Glutamatergic neuron (in vitro differentiated cells): ENCODE measurements at places on chromosomes 5 and 9. TPM values are rescaled to one million over a fixed set of nuclear protein-coding genes. Genes with fewer than 3 reads are reported as not detected.

DNA sequence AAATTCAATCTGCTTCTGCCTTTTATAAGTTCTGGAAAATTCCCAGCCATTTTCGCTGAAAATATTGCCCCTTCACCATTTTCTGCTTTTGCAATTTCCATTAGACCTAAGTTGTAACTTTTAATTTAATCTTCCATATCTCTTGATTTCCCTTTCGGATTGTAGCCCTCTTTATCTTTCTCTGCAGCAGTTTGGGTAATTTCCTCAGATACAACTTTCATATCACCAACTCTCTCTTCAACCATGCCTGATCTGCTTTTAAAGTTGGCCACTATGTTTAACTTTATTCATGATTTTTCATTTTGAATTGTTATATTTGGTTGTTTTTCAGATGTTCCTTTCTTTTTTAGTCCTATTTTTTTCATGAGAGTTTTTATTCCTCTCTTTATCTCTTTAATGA, 157.0 kb upstream of the VLDLR start:
- no peak for DNase-seq

DNA sequence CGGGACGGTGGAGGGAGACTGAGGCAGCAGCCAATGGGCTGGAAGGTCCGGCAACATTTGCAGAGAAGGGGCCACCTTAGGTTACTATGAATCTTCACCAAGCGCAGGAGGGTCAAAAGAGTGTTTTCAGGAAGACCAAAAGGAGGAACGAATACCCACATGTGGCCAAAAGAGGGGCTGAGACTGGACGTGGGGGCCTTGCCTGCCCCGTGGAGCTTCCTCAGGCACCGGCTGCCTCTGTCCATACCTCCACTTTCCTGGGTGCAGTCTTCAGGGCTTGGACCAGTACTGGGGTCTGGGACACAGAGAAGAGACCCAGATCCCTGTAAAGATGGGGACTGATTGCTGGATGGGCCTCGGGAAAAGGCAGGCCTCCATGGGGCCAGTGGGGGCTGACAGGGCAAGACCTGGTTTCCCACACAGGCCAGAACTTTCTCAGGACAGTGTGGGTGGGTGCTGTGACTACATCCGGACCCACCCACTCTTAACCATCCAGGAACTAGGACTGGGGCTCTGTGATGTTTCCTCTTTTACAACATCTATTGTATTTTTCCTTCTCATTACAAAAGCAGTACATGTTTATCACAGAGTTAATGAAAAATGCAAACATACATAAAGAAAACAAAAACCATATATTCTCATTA, 294.7 kb downstream of the ZSWIM6 start:
- DNase-seq: no peak

DNA sequence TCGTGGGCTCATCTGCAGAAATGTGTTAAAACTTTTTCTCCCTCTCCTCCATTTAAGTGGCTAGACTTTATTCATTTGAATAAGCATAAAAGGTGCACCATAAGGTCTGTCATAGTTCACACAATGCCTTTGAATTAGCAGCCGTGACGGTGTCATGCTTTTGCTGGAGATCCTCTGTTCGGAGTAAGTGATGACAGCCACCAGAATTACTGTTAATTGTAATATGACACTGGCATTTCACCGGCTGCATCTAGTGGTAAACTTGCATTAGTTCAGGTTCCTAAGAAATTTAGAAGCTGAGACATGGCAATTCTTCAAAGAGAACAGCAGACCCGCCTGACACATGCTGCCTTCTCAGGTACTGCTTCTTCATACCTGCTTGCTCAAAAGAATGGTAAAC, 241.7 kb downstream of the EBF1 start:
- DNase-seq: no peak

GRCh38 chr5:119031011-119031886, 39.6 kb upstream of the DMXL1 start:
- DNase-seq: no peak

DNA sequence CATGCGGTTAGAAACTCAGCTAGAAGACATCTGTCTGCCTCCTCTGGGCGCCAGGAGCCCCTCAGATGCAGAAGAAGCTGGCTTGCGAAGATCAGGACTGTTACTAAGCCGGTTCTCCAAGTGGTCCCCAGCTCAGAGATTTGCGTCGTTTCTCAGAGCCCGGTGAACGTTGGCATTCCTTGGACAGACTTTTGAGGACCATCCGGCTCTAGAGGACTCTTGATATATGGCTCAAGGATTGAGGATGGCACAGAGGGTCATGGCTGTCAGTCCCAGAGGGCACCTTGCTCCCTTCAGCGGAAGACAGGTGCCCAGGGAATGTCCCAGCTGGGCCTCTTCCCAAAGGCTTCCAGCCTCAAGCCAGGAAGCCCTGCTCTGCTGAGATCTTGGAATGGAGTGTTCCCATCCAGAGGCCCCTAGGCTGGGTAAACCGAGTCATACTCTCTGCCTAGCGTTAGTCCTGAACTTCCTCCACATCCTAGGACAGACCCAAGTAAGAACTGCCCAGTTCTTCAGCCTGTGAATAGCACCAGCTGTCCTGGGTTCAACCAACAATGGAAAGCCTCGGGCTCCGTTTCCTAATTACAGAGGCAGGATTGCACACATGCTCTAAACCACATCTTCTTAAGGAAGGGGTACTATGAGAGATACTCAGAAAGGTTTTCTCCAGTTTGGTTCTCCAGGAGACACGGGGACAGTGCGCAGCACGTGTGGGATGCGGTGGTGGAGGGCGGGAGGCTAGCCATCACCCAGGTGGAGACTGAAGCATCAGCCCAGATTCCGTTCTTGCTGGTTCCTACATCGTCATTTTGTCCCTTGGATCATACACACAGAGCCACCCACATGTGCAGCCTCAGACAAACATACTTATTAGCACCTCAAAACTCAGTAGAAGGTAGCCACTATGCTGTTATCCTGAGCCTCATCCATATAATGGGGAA, 51.4 kb downstream of the ZNF354C start:
- no peak for DNase-seq

GRCh38 chr9:126669108-126669507, 55.4 kb downstream of the LMX1B start:
- DNase-seq: no peak

GRCh38 chr9:136944212-136944518, 373 bp downstream of the FBXW5 start:
- DNase-seq: no peak

- DNase-seq: peak; percentile 95
These were observed 36.7 kb upstream of the TIFAB start for GRCh38 chr5:135488727-135489465.

- DNase-seq: no peak
These were observed 26.0 kb downstream of the SGTB start for GRCh38 chr5:65695896-65696295.

GRCh38 chr5:142655339-142656267, 30.3 kb downstream of the FGF1 start:
- DNase-seq: peak; percentile 90

- DNase-seq: no peak
These were observed 10.1 kb upstream of the FOXI1 start for GRCh38 chr5:170095646-170096045.

GRCh38 chr5:66232706-66233445, 88.8 kb downstream of the SREK1 start:
- DNase-seq: no peak

GRCh38 chr5:14508046-14508445, 73.5 kb upstream of the OTULINL start:
- DNase-seq: no peak

DNA sequence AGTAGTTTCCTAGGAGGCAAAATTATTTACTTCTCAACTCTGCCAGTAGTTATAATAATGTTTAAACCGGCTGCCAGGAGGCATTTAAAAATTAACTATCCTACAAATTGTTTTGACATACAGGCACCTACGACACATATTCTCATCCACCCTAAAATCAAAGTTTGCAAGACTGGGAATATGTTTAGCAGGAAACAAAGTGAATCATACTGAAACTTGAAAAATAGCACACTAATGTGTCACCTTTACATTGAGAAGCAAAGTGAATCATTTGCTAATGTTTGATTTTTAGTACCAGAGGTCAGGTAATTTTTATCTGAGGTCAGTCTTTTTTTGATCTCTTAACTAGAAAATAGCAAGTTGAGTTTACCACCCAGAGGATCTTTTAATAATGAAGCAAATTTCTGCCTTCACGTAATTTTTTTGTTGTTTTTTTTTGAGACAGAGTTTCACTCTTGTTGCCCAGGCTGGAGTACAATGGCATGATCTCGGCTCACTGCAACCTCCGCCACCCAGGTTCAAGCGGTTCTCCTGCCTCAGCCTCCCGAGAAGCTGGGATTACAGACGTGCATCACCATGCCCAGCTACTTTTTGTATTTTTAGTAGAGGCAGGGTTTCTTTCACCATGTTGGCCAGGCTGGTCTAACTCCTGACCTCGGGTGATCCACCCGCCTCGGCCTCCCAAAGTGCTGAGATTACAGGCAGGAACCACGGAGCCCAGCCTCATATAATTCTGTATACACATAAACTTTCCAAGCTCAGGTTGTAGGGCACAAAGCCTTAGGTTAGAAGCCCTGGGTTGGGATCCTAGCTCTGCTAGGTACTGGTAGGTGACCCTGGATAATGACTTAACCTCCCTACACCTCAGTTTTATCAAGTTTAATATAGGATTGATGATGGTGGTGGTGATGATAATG, 124.3 kb downstream of the UGCG start:
- no peak for DNase-seq

DNA sequence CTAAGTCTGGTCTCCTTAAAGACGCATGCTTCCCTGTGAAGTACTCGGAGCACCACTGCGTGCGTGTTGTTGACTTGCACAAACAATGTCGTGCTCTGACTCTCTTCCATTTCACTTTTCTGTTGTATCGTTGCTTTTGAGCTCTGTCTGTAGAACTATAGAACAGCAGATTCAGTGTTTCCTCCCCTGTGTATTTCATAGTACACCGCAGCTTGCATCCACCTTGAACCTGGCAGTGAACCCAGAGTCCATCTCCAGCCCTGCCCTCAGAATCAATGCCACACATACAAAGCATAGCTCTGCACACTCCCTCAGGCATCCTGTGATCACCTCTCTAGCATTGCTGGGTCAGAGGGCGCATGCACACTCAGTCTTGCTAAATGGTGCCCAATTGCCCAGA, 37.2 kb upstream of the ADAMTS2 start:
- no peak for DNase-seq

DNA sequence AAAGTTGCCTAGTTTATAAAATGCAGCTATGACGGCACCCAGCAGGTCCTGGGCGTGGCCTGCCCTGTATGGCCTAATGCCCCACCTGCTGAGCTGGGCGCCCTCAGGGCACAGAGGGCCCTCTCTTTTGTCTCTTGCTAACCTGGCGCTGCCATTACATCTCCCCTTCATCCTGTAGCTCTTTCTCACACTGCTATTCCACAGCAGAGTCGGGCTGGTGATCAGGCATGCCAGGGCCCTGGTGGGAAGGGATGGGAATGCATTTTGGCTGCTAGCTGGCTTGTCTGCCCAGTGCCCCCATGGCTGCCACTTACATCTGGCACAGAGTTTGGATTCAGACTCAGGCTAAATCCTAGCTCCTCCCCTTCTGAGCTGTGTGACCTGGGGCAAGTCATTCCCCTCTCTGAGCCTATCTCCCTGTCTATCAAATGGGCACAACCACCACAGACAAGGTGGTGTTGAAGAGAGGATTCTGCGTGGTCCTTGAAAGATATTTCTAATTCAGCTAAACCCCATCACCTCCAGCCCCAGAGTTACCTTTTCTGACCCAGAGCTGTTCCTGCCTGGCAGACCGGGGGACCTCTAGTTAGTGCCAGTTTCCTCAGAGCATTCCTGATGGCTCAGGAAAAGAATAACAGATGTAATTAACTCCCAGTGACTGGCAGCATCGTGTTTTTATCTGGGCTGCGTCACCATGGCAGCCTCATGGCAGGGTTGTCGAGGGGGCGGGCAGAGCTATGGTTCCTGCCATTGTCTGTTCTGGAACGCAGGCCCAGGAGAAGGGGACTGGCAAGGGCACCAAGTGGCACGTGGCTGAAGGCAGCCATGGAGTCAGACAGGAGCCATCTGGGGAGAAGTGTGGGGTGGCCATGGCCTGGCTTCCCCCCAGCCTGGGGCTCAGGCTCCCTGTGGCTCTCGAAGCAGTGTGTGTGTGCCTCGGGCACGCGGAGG, 6.3 kb downstream of the PRR7 start:
- no peak for DNase-seq

- no peak for DNase-seq
These were observed 102.5 kb downstream of the PPARGC1B start for GRCh38 chr5:149832636-149833035.

GRCh38 chr5:763998-764781, 20.3 kb downstream of the ZDHHC11B start:
- no peak for DNase-seq

DNA sequence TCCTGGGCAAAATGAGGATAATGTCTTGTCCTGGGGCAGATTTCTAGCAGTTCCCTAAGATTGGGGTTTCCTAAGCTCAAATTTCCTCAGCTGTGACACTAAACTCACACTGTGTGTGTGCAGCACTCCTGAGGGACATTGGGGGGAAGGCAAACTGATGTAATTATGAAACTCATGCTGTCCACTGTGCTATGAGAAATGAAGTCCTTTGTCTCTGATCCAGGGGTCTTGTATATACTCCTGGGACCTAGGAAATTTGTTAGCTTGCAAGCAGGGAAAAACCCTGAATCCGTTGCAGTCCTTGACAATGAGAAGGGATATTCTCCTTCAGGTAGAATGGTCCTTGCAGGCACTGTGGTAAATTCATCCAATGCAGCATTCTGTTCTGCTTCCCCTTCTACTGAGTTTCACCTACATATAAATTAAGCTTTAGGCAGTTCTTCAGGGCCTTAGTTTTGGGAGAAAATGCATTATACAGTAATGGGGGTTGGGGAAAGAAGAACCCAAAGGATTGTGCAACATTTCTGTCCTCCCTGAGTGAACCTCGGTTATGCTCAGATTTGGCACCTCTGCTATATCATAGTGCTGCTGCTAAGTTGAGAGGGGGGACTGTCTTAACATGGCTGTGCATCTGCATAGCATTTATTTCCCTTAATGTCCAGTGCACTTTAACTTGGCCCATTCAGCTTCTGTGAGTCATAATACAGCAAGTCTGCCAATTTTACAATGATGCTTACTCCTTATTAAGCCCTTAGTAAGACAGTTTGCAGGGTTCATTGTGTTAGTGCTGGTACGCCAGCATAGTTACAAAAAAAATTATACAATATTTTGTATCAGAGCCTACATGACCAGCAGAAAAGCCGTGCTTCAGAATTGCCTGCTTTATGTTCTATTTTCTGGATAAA, 80.2 kb downstream of the PJA2 start:
- DNase-seq: no peak

GRCh38 chr5:79263-79662, 12.7 kb upstream of the PLEKHG4B start:
- no peak for DNase-seq

DNA sequence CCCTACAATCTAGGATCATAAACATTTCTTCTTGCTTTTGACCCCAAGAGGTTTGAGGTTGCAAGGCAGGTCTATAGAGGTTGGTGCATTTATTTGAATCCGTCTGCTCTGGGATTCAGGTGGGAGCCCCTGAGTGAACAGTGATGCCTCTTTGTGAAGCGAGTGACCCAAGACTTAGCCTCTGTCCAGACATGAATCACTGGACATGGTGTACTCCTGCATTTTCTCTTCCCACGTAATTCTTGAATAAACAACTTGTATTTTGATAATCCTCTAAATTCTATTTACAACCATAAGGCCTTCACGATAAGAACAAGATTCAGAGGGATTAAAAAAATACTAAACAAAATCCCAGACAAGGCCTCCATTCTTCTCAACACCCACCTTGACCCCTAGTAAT, 67.5 kb upstream of the PLPP6 start:
- DNase-seq: no peak

Gene MEIKIN
- total RNA-seq: not detected

Gene ADAMTSL1
- total RNA-seq: 0.91 TPM

Gene CDO1
- total RNA-seq: 136 TPM

Gene FOXI1
- total RNA-seq: not detected

Gene SOHLH1
- not detected for total RNA-seq

Gene TICAM2
- total RNA-seq: 0.42 TPM

Gene WDR41
- 49.3 TPM for total RNA-seq

Gene CARTPT
- total RNA-seq: not detected
